ENCODE measurements at places on chromosomes 2 and 18.

- no peak for DNase-seq
Measured at GRCh38 chr2:215260097-215260677, 51.7 kb upstream of the ATIC start.

GRCh38 chr2:238160206-238161129 is 1.7 kb downstream of the ERFE start:
- DNase-seq = no peak

- no peak for DNase-seq
Measured at GRCh38 chr2:234355021-234355720, 141.7 kb downstream of the ARL4C start.

DNA sequence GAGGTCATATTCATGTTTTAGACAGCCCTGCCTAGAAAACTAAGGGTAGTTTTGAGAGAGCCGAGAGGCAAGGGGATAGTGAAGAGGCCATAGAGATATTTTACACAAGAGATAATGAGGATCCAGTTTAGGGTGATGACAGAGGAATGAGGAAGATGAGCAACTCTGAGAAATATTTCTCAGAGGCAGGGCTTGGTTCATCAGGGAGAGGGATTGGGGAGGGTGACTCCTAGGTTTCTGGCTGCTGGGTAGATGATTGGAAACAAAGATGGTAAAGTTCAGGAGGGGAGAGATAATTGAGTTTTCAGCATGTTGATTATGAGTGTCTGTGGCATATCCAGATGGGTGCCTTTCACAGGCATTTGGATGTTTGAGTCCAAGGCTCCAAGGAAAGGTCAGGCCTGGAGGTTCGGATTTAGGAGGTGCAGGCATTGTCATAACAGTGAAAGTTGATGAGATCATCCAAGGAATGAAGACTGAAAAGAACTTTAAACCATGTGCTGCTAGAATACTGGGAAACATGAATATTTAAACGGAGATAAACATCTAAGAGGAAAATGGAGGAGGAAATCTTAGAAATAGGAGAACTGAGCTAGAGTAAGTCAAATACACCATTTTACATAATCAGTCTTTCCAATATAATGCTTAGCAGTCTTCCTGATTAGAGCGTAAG is 7.4 kb downstream of the MYL12B start:
- DNase-seq = no peak

Measured in neuronal stem cell (in vitro differentiated cells).